ENCODE measurements at places on chromosomes 11 and 22.
A peak's percentile ranks its signal among the peaks of the same experiment; 100 is the strongest.

DNA sequence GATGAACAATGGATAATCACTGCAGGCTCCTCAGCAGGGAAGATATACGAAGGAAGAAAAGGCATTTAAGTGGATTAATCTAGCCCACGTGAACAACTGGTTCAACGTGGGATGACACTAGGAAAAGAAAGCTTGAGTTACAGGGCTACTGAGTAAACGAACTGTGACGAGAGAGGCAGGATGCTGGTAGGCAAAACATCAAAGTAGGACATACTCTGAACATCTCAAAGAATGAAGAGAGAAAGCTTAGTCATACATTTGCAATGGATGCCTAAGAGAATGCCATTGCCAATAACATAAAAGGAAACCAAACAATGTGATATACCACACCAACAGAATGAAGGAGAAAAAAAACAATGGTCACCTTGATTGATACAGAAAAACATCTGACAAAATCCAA, 12.9 kb downstream of the USP28 start:
- DNase-seq: no peak

DNA sequence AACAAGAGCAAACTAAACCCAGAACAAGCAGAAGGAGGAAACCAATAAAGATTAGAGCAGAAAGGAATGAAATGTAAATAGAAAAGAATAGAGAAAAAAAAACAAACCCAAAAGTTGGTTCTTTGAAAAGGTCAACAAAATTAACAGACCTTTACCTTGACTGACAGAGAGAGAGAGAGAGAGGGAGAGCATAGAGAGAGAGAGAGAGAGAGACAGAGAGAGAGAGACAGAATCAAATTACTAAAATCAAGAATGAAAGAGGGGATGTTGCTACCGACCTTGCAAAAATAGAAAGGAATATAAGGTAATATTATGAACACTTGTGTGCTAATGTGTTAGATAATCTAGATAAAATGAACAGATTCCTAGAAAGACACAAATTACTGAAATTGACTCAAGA, 22.6 kb upstream of the AMPD3 start:
- DNase-seq: no peak

GRCh38 chr22:28937206-28938025, 54.0 kb downstream of the ZNRF3 start:
- DNase-seq: no peak

DNA sequence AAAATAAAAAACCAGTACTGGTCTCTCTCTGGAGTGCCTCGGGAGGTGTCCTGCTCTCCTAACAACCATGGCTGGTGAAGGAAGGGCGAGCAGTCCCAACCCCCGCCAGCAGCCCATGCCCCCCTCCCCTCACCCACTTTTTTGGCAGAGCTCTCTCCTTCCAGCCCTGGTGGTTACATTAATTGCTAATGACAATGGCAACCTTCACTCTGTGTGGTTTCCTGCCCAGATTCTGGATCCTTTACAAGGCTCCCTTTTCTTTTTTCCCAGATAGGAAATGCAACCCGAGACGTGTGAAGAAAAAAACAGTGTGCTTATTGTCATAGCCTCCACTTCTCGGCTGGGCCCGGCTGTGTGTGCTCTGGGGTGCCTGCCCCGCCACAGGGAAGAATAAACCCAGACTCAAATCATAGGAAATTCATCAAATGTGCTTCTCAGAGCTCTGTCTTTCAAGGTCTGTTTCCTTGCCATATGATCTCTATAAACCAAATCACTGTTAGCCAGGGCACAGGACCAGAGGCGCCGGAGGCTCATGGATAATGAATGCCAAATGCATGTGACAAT, 513.0 kb downstream of the SOX6 start:
- peak; percentile 84 for DNase-seq

GRCh38 chr22:18091916-18092526, 14.2 kb downstream of the PEX26 start:
- no peak for DNase-seq

GRCh38 chr11:73228268-73229134, 10.4 kb downstream of the P2RY2 start:
- no peak for DNase-seq

DNA sequence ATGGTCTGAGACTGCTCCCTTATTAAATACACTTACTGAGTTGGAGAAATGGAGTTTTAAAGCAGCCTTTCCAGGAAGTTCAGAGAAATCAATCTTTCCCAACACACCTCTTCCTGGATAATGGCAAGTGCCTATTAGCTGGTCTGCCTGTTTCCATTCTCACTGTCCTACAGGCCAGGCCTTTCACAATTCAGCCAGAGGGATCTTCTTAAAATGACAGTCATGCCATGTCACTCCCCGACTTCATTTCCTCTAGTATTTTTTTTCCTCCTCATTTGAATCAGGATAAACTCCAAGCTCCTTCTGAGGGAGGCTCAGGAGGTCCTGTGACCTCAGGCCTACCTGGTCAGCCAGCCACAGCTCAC, 62.6 kb downstream of the FDX1 start:
- no peak for DNase-seq

DNA sequence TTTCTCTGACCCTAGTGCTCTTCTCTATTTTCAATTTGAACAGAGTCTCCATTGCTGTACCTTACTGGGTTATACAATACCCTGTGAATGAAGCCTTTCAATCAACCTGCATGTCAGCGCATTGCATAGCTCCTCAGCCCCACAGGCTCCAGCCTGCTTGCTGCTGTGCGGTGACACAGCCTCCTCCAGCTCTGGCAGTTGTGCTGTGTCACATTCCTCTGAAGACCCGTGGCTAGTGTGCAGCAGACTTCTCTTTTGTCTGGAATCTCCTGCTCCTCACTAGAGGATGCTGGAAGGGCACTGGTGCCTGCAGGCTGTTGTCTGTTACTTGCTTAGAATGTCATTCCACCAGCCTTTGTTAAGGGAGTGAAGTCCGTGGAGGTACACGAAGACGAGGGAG, 390.1 kb upstream of the B3GAT1 start:
- DNase-seq: no peak

- no peak for DNase-seq
Observed at GRCh38 chr11:120064341-120064740, 73.6 kb downstream of the TRIM29 start.

GRCh38 chr11:22510010-22510409, 115.6 kb downstream of the FANCF start:
- no peak for DNase-seq
